NCI-H187 treated with DMSO at 0.1 percent for 48 hours (cell line): ENCODE measurements at places on chromosomes 3 and 15.

- DNase-seq, result no peak
These were observed 184.6 kb upstream of the TRIM42 start for GRCh38 chr3:140493271-140493670.

DNA sequence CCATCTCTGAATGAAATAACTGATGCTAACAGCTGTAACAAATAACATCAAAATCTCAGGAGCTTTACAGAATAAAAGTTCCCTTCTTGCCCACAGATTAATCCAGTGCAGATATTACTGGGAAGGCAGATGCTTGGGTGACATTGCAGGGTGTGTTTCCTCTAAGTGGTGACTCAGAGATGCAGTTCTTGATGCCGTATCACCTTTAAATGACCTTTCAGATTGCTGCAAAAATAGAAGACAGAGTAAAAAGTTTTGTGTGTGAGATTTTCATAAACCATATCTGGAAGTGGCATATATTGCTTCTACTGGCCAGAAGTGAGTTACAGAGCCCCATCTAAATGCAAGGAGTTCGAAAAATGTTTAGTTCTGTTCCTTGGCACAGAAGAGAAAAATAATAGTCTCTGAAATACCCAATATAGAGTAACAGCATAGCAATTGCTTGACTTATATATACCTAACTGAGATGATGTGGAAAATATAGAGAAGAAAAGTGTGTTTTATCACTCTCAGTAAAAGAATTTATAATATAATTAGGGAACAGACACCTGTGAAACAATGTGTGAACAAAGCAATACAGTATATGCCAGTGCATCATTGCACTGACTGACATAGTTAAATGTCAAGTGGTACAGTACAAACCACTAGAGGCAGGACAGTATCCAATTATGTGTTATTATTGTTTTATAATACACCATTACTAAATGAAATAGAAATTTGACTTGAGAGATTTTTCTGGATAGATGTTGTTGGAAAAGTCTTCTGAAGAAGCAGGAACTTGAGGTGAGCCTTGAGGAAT, 430.7 kb upstream of the CBLB start:
- no peak for DNase-seq

- no peak for DNase-seq
These were observed 214.4 kb downstream of the OCA2 start for GRCh38 chr15:27884726-27885125.

- no peak for DNase-seq
These were observed 54.2 kb upstream of the ARHGEF3 start for GRCh38 chr3:56855856-56856512.

- DNase-seq, result no peak
These were observed 269.9 kb downstream of the AGBL1 start for GRCh38 chr15:86349565-86349964.

DNA sequence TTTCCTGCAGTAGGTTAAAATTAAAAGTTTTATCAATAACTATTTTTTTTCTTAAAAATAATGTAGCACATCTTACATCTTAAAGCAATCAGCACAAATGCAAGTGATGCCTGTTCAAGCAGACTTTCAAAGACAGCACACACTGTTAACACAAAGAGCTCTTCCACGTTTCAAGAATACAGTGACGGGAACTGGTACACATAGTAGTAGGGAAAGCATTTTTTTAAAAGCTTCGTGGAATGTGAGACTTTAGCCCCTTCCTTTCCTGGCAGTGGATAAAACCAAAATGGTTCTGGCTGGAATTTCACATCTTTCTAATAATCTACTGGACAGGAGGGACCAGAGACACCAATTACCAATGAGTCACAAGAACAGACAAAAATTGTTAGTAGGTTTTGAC, 33.5 kb upstream of the SLC2A2 start:
- no peak for DNase-seq
